Stimulated activated CD4-positive, alpha-beta T cell treated with anti-CD3 and anti-CD28 coated beads, Interleukin-2, amount 100 ng/mL, for 24 hours (primary cell): ENCODE measurements at places on chromosomes 4 and X.

DNA sequence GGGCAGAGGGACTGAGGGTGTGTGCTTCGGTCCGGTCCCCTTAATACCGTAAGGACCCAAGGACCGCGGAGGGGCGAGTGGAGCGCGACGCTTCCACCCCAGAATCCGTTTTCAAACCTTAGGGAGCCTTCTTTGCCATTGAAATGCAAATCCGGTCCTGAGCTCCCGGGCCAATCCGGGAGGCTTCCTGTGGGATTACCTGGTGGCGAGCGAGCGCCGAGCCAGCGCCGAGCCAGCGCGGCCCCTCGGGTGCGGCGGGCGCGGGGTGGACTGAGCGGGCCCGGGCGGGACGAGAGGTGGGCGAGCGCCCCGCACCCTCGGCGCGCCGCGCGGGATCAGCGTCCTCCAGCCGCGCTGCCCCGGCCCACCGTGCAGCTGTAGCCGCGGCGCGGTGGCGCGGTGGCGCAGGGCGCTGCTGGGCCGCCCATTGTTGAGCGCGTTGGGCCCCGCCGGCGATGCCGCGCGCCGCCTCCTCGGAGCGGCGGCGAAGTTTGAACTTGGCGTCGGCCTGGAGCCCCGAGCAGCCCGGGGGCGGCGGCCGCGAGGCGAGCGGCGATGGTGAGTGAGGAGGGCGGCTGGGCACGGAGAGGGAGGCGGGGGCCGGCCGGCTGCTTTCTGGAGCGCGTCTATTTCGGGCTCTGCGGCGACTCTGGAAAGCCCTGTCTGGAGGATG is 208.7 kb downstream of the SOWAHB start:
- no peak for DNase-seq

GRCh38 chrX:63581398-63581797 is 203.6 kb downstream of the ARHGEF9 start:
- no peak for DNase-seq

GRCh38 chr4:162978398-162978797 is 188.3 kb downstream of the NAF1 start:
- no peak for DNase-seq

DNA sequence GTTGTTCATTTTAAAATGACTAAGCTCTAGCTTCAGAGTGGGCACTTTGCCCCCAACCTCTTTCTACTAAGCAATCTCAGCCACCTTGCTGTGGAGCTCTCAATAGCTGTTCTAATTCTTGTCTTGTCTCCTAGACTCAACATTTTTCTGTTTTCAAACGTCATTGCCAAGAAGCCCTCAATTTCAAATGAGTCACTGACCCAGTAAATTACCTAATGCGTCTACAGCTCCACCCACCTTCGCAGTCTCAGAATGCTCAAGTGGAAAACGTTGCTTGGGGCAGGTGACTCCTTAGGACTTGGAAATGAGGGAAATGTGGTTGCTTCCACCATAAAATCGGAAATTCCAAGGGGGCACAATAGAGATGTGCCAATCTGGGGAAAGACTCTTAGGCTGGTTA is 59.0 kb downstream of the ING2 start:
- no peak for DNase-seq

- no peak for DNase-seq
These were observed 20.1 kb upstream of the SLC34A2 start for GRCh38 chr4:25635501-25635900.

GRCh38 chr4:138892483-138893407 is 122.8 kb upstream of the NOCT start:
- DNase-seq: peak; percentile 6

GRCh38 chrX:96314985-96315384 is 369.7 kb upstream of the DIAPH2 start:
- DNase-seq: no peak

- DNase-seq: no peak
These were observed 48.4 kb downstream of the ARHGAP10 start for GRCh38 chr4:147780137-147780777.

GRCh38 chrX:15758140-15758539 is 20.1 kb downstream of the CA5B start:
- DNase-seq: no peak

DNA sequence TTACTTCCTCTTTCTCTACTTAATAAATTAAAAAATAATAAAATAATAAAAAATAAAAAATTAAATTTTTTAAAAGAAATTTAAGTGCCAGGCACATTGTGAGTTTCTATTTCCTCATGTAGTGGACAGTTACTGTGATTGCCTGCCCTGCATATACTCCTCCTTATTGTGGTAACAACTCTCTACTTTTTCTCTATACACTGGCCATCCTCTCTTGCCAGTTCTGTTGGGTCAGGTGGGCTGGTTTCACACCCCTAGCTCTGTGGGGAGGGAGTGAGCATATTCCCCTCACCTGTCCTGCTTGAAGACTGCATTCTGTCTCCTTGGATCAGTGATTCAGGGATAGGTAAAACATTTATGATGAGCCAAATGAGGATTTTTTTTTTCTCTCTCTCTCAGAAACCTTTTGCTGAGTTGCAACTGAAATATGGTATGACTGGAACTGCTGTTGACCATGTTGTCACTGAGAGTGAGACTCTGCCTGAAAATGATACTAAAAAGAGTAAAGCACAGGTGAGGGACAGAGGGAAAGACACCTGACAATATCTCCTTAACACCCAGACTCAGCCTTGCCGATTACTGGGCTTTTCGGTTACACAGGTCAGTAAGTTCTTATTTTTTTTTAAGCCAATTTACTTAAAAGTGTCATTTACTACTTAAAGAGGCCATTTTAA is 37.2 kb downstream of the CXXC4 start:
- DNase-seq: no peak

- DNase-seq: no peak
These were observed 58.6 kb downstream of the C4orf46 start for GRCh38 chr4:158613046-158613445.

DNA sequence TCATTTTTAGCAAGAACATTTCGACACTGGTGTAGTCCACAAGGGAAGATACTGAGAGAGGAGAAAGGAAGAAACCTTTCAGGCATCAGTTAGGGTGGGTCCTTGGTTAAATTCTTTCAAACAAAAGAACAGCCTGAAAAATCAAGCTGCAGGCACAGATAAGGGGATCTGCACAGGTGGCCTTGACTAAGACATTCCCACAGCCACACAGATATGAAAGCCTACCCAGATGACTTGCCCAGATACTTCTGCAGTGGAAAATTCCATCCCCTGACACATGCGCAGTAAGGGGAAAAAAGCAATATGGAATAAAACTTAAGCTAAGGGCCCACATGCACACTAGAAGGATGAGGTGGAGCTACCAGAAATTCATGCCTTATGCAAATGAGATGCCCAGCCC is 8.9 kb upstream of the TMEM165 start:
- no peak for DNase-seq

GRCh38 chr4:38857354-38858096 is 908 bp upstream of the TLR6 start:
- peak; percentile 49 for DNase-seq

GRCh38 chr4:76420762-76421581 is at the start of gene CCDC158:
TSS of gene CCDC158 (minus strand) at chr4:76421141. CDS start at chr4:76403207, 17,934 bp downstream.
- DNase-seq: no peak

DNA sequence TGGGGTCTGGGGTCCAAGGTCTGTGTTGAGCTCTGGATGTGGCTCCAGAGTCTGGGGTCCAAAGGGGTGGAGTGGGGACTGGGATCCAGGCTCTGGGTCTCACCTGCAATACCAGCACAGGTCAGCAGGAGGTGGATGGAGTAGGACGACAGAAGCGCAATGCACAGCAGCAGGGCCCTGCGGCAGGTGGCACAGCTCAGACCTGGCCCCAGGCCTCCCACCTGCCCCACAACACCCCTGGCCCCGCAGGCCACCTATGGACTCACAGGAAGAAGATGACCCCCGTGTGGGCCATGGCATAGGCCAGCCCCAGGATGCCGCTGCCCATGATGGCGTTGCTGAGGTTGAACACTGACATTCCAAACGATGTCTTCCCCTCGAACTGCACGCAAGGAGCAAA is 3.4 kb downstream of the SLC38A5 start:
- DNase-seq: peak; percentile 62

DNA sequence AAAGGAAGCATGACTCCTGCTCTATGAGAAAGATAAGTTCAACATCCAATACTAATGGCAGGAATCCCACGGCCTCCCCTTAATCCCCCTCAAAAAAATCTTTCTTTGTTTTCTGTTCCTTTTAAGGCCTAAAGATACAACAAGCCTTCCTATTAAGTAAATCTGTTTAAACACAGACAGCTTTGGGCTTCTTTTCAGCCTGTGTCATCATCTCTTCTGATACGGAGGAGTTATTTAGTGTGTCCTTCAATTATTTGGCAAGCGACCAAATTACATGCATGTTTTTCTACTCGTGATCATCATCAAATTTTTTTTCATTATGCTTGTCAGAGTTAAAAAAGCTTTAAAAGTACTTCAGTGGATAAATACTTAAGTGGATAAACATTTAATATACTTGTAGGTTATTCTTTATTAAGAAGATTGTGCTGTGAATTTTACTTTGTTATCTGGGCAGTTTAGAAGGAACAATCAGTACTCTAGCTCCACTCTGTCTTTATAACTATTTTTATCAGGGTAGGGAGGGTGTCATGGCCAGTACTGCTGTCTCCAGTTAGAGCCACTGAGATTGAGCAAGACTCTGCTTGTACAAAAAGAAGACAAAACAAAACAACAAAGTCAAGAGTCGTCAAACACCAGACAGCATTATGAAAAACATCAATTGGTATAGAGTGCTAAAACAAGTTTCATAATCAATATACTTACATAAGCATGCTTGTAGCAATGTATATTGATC is 210.7 kb downstream of the PRR32 start:
- no peak for DNase-seq

DNA sequence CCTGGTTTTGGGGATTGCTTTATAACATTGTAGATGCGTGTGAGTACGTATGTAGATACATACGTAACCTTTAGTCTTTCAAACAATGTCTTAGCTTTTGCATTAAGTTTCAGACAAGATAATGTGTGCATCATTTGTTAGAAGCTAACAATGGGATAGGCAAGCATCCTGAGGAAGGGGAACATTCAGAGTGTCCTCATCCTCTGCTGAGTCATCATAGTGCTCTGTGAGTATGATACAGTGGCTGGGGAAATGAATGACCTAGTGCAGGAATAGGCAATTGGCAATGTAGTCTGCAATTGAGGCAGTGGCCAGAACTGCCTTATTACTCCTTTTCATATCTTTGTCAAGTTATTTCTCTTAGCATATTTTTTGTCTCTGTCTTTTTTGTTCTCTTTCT is 7.3 kb downstream of the NAP1L5 start:
- DNase-seq: no peak

GRCh38 chrX:24168807-24169206 is 19.3 kb downstream of the ZFX start:
- no peak for DNase-seq

DNA sequence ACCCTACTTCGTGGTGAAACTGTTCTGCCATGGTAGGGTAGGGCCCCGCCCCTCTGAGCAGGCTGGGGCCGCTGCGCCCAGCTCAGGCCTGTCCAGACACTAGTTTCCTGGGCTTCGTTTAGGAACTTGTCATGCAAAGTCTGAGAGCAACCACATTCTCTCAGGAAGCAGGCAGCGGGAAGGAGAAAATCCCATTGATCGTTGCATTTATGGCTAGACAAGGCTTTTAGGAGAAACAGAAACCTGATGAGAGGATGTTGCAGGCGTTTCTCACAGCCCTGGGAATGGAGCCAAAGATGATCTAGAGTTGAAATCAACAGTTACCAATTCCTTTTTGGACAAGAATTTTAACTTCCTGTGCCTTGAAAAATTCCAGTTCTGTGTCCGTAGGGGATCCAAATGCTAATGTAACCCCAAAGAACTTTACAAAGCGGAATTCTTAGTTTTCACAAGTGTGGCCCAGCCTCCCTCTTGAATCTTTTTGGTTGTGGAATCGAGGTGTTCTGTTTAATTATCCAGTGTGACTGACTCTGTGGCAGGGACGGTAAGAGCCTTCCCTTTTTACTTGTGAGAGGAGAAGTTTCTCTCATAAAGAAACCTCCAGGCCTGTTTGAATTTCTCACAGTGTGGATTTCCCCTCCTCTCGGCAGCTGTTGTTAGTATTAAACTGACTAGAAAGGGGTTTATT is 4.5 kb upstream of the CXCL9 start:
- DNase-seq: no peak

GRCh38 chrX:10444204-10444603 is 176.2 kb downstream of the MID1 start:
- DNase-seq: no peak

- DNase-seq: no peak
These were observed 365.5 kb downstream of the PCDH7 start for GRCh38 chr4:31085689-31086088.

- no peak for DNase-seq
These were observed 997.2 kb upstream of the SLIT2 start for GRCh38 chr4:19254486-19254885.

DNA sequence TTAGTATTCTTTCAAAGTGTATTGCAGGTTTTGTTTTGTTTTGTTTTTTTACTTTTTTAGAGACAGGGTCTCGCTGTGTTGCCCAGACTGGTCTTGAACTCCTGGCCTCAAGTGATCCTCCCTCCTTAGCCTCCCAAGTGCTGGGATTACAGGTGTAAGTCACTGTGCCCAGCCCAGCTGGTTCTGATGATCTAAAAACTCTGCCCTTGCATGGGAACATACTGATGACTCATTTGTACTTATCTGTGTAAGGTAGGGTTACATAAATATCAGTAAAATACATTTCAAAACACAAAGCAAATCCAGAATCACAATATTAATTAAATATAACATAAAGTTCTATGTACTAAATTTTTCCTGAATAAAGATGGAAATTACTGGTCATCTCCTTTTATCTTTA is 7.4 kb upstream of the SLC9B1 start:
- no peak for DNase-seq

DNA sequence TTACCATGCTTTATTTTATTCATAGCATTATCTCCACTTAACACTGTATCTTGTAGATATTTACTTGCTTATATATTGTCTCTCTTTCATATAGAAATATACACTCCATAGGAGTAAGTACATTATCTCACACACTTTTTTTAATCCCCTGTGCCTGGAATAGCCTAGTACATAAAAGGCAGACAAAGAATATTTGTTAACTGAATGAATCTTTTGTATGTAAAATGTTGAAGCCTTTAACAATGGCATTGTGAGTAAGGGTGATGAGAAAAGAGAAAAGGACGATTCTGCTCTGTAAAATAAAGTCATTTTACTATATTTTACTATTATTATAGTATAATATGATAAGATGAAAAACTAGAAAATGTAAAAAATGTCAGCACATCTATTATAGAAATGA is 97.7 kb upstream of the PDHA2 start:
- DNase-seq: no peak

DNA sequence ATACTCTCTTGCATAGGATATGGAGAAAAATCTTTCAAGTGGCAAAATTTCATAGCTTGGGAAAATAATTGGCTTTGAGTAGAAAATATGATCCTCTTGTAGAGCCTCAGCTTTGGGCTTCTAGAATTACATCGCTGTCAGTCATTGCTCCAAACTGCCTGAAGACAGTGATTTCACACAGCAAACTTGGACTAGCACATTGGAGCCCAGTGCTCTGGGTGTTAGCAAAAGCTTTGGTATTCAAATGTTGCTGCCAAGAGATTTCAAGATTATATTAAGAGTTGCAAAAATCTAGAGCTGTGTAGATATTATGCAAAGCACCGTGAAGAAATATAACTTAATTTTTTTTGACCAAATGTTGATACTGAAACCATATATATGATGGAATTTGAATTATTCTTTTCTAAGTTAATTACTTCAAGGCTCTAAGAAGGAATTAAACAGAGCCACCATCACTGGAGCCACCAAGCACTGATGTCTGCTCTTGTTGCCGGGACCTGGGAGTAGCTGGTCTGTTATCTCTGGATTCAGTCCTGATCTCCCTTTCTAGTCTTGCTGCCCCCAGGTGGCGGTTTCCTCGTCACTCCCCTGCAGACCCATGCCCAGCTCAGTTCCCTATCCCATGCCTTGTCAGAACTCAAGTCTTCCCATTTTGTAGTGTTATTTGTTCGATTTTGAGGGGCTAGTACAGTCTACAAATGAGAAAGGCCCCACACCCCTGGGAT is 260.7 kb upstream of the SFRP2 start:
- no peak for DNase-seq
